ENCODE measurements at places on chromosomes 11 and 22.

GRCh38 chr22:28480000-28480715 is 199.5 kb downstream of the TTC28 start:
- no peak for DNase-seq

DNA sequence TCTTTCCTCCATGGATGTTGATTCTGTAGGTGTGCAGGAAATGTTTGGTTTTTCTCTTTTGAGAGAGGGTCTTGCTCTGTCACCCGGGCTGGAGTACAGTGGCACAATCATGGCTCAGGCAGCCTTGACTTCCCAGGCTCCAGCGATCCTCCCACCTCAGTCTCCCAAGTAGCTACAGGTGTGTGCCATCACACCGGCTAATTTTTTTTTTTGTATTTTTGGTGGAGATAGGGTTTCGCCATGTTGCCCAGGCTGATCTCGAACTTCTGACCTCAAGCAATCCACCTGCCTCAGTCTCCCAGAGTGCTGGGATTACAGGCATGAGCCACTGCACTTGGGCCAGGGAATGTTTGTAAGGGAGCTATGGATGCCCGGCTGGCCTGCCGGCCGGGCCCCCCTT is 4.5 kb downstream of the PRR5 start:
- no peak for DNase-seq

DNA sequence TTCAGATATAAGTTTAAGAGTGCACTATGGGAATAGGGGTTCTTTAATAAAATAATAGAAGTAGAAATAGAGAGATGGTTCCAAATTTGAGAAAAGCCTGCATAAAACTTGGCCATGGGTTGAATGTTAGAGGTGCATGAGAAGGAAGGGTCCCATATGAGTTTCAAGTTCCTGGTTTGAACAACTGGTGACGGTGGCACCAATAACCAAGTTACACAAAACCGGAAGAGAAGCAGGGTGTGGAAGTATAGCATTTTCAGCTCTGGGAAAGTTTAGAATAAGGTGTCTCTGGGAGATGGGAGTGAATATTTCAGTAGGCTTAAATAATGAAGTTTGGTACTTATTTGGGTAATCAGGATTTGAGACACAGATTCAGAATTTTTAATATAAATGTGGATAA is 2.4 kb downstream of the CASP1 start:
- no peak for DNase-seq

DNA sequence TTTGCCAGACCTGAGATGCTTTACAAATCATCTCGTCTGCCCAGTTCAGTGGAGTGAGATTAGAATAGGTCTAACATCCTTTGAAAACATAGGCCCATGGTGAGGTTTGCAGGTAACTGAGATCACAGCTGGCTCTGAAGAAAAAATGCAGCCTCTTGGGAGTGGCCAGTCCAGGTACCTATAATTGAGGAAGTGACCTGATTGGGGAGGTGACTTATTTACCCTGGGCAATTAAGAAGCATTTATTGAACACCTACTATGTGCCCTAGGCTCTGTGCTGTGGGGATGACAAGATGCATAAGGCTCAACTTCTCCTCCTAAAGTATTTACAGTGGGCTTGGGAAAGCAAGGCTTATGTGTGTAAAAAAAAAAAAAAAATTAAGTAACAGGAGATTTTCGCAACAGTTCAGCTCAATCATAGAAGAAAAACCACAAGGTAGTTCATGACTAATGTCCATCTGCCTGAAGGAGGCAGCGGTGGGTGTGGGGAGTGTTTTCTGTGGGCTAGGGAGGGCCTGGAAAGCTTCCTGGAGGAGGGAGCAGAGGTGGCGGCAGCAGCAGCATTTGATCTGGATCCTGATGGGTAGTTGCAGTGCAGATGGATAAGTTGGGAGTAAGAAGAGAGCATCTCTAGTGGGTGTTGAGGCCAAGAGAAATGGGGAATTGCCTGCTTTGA is 16.1 kb downstream of the MICAL2 start:
- DNase-seq = no peak

GRCh38 chr22:29310863-29311339 is 4.5 kb downstream of the GAS2L1 start:
- DNase-seq = no peak

GRCh38 chr22:25347752-25348102 is 128.3 kb downstream of the CRYBB2 start:
- no peak for DNase-seq

DNA sequence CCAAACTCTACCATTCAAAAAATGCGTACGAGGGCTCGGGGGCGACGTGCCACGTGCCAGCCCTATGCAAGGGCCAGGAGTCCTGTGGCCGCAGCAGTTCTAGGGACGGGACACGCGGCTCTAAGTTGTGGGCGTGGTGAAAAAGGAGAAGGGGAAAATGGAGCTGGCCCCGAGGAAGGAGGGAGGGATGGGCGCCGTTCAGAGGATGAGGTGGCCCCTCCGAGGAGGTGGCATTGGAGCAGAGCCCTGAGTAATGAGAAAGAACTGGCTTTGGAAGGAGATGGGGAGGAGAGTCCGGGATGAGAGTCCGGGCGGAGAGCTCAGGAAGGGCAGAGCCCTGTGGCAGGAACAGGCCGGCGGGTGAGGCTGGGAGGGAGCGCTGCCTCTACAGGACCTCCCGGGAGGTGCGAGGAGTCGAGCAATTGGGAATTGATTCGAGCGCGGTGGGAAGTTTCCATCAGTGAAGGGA is 21.0 kb downstream of the OTUB1 start:
- DNase-seq = no peak

GRCh38 chr22:49325531-49326395 is 501.9 kb downstream of the BRD1 start:
- no peak for DNase-seq

GRCh38 chr11:119481021-119481666 is 58.2 kb upstream of the THY1 start:
- peak; percentile 41 for DNase-seq

DNA sequence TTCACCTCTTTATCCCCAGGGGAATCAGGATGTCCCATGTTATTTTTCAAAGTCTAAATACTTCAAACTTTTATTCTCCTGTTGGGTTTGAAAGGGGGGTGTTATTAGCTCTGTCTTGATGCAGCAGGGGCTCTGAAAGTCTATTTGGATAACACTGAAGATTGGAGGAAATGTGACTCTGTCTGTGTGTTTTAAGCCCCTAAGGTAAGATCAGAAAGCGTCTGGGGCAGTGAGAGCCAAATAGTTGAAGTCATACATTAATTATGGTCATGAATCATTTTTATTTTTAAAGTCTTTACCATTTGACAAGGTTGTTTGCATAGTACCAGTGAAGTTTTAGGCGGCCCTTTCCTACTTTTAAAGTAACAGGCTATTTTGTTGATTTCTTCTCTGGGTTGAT is 139.0 kb downstream of the UVRAG start:
- DNase-seq = no peak

DNA sequence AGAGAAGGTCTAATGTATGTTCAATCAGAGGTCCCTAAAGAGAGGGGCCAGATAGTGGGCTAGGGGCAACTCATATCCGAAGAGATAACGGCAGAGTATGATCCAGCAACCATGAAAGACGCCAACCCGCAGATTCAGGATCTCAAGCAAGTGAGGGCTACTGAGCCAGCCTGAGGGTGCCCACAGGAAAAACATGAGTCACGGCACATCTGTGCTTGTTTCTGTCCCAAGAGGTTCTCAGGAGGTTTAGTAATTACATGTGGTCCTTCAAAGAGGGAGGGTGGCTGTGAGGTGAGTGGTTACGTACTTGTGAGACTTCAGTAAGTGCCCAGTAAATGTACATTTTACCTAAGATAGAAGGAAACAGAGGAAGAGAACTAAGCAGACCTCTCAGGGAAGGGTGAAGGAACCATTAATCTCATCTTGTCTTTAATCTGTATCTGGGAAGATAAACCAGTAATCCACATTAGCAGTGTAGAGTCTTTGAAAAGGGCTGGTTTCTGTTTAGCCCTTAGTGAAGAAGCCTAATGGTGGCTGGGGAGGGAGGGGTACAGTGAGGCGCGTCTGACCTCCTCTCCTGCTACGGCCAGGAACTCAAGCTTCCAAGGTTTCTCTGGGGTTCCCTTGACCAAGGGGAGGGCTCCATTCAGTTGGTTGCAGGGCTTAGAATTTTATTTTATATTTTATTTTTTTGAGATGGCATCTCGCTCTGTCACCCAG is 10.2 kb downstream of the SIRT3 start:
- no peak for DNase-seq

DNA sequence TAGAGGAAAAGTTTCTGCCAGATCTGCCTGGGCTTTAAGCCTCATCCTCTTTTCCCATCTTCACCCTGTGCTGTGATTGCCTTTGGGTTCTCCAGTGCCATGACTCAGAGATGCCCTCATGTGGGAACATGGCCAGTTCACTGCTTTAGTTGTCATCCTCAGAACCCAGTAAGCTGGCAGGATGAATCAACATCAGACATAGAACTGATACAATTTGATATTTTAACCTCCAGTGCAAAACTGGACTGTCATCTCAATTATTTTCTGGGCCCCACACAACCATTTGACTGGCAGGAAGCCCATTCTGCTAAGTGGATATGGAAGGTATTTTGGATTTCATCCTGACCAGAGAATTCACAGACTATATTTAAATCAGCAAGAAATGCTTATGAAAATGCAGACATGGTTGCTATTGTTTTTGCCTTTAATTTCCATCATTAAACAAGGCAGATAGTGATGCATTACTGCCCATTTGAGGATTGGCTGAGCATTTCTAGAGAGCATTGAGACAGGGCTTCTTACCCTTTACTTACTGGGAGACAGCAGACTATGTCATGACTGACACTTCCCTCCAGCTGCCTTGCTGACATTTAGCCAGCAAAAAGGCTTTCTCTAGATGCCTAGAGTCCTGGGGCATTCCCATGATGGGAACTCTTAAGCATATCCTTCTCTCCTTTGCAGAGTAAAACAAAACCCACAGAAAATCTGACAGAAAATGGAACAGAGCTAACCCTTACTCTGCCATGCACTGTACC is 327.1 kb upstream of the MTNR1B start:
- no peak for DNase-seq

GRCh38 chr11:103086461-103086860 is 5.5 kb downstream of the DCUN1D5 start:
- no peak for DNase-seq

GRCh38 chr22:44741929-44742328 is 10.4 kb upstream of the ARHGAP8 start:
- DNase-seq = no peak

DNA sequence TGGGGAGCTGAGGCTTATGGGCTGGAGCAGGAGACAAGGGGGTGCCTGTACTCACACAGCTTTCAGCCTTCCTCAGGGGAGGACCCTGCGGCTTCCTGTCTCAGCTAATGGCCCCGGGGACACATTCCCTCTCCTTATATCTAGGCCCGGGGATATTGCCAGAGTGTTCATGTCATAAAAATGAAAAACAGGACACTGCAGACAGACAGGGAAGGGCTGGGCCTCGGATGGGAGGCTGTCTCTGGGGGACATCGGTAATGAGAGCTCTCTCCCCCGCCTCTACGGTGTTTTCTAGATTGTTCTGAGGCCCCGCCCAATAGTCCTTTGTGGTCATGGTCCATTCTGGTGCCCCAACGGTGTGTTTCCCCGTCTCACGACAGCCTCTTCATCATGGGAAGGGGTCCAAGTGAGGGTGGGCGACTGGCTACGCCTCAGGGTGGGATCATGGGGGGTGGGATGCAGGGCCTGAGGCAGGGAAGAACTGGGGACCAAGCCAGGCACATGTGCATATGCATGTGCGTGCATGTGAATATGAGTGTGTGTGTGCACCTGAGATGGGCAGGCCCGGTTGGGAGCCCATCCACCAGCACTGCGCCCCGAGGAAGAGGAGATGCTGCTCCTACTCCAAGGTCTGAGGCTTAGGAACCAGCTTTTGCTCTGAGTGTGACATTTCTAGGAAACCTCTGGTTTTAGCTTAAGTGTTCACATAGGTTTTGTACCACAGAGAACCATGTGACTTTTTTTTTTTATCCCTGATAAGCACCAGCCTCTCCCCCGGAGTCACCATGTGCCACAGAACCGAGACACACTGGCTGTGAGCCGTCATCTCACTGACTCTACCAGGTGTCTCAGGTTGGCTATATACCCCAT is 5.3 kb downstream of the ARVCF start:
- no peak for DNase-seq

DNA sequence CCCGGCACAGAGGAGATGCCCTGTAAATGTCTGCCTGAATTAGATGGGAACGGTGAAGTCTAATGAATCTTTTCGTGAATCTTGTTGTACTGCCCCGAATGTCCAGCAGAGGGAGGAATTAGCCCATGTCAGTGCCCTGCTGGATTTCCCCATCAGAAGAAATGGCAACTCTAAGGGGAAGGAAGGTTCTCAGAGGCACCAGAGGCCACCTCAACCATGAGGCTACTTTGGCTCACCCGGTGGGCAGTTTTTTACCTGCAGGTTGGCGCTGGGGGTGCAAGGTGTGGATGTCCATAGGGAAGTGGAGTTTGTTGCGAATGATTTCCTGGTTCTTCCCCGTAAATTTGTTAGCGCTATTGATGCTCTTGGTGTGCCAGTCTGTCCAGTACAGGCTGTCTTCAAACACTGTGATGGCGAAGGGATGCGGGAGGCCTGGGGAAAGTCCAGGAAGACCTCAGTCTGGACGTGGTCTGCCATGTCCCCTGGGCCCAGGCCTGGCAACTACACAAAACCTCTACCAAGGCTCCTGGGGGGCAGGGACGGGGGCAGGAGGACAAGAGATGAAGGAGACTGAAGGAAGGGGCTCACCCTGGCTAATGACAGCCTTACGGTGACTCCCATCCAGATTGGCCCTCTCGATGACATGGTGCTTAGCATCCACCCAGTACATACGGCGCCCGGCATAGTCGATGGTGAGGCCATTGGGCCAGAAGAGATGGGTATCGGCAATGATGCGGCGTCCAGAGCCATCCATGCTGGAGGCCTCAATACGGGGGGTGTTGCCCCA is 28.5 kb downstream of the LRP4 start:
- peak; percentile 69 for DNase-seq

- DNase-seq = peak; percentile 12
Measured at GRCh38 chr11:134412203-134413042, at the start of gene B3GAT1. TSS of gene B3GAT1 (minus strand) at chr11:134412242. CDS start at chr11:134387659, 24,583 bp downstream.

- DNase-seq = no peak
Measured at GRCh38 chr11:96125400-96125799, 201.5 kb upstream of the MTMR2 start.

DNA sequence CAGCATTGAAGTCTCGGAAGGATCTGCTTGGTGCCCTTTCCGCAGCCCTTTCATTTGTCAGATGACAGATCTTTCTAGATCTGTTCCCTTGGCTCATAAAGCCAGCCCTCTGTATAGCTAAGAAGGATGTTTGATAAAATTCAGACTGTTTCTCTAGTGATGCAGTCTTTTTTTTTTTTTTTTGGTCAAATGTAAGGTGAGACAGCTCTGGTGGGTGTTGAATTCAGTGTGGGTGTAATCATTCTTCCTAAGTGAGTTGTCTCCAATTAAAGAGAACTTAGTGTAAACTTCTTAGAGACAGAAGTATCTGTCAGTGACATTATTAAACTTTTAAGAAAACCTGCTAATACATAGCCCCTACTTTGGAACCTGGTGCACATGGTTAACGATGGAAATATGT is 53.3 kb downstream of the AAMDC start:
- DNase-seq = no peak

- DNase-seq = no peak
Measured at GRCh38 chr22:19098157-19098556, 24.1 kb downstream of the DGCR2 start.

All from NCI-H1930 (cell line).